ENCODE measurements at places on chromosomes 2 and 18.

- no peak for DNase-seq
These were observed 807.9 kb downstream of the EPHA4 start for GRCh38 chr2:220764171-220764570.

GRCh38 chr2:125405816-125406215 lies 1250.1 kb upstream of the GYPC start:
- DNase-seq = no peak

DNA sequence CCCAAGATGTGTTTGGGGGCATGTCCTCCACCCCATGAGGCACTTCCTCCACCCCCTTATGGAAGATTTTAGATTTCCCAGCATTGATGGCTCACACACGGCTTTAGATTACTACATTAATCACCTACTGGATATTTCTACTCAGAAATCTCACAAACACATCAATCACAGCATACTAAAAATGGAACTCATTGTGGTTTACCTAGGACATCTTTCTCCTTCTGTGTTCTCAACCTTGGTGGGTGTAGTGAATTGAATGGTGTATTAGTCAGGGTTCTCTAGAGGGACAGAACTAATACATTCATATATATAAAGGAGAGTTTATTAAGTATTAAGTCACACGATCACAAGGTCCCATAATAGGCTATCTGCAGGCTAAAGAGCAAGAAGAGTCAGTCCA lies 82.1 kb upstream of the CYRIA start:
- no peak for DNase-seq

DNA sequence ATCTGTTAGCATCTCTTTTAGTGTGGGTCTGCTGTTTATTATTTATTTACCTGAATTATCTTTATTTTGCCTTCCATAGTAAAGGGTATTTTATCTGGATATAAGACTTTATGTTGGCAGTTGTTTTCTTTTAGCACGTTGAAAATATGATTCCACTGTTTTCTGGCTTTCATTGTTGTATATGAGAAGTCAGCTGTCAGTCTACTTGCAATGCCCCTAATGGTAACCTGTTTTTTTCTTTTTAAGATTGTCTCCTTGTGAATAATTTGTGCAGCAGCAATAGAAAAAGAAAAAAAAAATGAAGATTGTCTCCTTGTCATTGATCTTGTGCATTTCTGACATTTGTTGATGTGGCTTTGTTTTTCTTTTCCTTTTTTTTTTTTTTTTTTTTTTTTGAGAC lies 27.2 kb downstream of the SNED1 start:
- no peak for DNase-seq

DNA sequence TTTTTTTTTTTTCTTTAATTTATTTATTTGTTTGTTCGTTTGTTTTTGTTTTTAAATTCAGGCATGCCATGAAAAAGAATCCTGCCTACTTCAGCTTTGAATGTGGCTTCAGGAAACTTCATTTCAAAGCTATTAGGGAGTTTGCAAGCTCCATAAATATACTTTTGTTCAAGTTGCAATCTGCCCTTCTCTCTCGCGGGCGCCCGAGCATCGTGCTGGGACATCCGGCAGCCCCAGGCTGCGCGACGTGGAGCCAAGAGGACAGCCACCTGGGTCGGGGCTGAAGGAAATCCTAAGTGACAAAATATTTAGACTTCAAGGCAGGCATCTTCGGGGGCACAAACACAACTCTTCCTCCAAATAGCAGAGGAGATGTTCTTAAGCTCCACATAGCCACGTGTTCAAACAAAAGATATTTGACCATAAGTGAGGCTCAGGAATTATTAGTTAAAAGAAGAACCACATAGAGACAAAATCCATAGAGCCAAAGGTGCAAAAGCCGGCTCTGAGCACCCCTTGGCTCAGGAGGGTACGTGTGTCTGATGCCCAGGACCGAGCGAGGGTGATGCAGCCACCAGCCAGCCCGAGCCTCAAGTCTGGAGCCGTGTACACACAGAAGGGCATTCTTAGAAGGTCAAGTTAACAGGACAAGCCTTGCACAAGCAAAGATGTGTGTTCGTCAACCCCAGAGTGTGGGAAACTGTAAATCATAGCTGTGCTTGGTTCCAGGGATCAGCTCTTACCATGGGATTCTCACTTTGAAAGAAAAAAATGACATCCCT lies 256.5 kb upstream of the SALL3 start:
- no peak for DNase-seq
